IgD-negative memory B cell (primary cell): ENCODE measurements at places on chromosomes 2 and 18. TPM values are rescaled to one million over a fixed set of nuclear protein-coding genes. Genes with fewer than 3 reads are reported as not detected.

DSC2 gene
- not detected for polyA plus RNA-seq

KATNAL2 gene
- 0.59 TPM for polyA plus RNA-seq

PARD6G gene
- not detected for polyA plus RNA-seq

NEU2 gene
- not detected for polyA plus RNA-seq

HYCC2 gene
- polyA plus RNA-seq, result 15.1 TPM

FKBP1B gene
- 3.9 TPM for polyA plus RNA-seq

CYP26B1 gene
- polyA plus RNA-seq, result not detected
